COR-L47 (cell line): ENCODE measurements at places on chromosomes 13 and 19.

- DNase-seq: no peak
These were observed 5.5 kb upstream of the ACP7 start for GRCh38 chr19:39078436-39079200.

GRCh38 chr19:32708457-32708856 lies 11.1 kb upstream of the TDRD12 start:
- no peak for DNase-seq

DNA sequence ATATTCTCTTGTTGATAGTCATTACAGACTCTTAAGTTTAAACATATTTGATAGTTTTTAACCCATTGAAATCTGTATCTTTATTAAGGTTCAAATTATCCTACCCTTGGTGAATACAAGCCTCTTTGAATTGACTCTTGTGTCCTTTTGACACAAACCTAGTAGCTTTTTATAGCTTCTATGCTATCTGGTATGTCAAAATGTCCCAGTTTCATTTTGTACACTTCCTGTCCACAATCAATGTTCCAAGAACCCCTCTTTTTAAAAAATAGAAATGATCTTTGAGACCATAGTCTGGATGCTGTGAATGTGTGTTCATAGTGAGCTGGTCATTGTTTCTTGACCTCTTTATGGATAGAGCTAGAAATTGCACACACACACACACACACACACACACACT lies 39.2 kb upstream of the FGF14 start:
- DNase-seq: no peak

GRCh38 chr13:44309794-44310757 lies 63.5 kb upstream of the SERP2 start:
- no peak for DNase-seq

DNA sequence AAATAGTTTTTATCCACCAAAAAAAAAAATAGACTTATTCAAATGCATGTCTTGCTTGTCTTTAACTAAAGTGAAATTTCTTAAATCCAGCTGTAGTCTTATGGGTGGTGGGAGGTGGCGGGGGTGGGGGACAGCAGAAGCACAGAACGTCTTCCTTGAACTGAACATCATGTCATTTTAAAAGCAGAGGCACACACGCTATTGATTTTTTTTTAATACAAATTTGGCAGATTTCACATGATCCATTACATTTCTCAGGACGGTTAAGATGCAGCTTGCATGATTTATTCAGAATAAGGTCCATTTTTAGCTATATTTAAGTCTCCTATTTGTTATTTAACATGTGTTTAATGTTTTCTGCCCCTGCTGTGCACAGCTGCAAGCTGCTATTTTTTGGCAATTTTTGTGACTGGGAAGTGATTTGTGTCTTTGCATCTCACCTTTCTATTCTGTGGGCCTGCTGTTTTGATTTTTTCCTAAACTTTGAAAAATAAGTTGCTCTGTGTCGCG lies 274.0 kb downstream of the TSHZ3 start:
- no peak for DNase-seq

DNA sequence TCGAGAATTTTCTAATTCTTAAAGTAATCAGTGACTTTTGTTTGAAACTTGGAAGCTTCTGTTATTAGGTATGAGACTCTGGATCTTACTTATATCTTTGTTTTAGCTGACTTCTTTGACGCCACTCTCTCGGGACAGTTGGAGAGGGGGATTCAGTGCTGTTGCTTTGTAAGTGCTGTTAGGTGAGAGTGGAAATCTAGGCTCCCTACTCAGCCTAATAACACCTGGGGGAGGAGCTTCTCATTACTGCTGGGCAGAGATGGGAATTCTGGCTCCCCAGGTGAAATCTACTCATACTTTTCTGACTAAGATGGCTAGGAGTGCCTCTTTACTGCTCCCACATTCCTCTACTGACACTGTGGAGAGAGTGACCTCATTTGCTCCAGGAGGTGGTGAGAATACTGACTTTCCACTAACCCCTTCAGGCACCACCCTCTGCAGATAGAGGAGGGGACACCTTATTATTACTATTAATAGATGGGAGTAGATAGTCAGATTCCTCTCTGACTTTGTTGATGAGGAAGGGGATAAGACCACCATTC lies 324.9 kb upstream of the SPRY2 start:
- DNase-seq: no peak

- no peak for DNase-seq
These were observed 138.0 kb downstream of the MIPEP start for GRCh38 chr13:23751195-23751594.

- no peak for DNase-seq
These were observed 1.6 kb upstream of the ZBTB7A start for GRCh38 chr19:4068047-4068966.

GRCh38 chr13:85333506-85334020 lies 465.7 kb downstream of the SLITRK6 start:
- DNase-seq: no peak

GRCh38 chr19:776549-776948 lies 20.7 kb upstream of the PTBP1 start:
- DNase-seq: no peak

GRCh38 chr13:113327391-113327765 lies 30.3 kb downstream of the LAMP1 start:
- DNase-seq: no peak

DNA sequence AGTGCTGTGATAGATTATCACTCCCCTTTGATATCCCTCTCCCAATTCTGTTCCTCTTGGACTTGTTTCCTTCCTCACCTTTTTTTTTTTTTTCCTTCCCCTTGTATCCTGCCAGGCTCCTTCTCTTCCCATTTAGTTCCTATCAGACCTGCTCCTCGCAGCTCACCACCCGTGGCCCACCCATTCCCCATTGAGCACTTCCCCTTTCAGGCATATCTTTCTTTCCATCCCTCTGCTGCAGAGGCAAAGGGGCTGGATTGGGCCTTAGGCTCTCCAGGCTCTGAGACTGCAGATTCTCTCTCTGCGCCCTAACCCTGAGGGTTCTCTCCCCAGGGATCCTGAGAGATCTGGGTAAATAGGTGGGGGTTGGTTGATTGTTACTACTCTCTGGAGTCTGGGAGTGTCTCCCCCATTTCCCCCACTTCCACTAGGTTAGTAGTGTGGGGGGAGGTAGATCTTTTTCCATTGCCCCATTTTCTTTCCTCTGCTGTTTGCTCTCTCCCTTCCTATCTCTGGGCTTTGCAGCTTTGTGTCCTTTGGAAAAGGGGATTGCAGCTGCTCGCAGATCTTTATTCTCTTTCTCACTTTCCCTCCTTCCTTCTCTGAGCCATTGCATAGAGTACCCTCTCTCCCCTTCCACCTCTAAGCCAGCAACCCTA lies 2.3 kb downstream of the ARHGAP35 start:
- DNase-seq: no peak

DNA sequence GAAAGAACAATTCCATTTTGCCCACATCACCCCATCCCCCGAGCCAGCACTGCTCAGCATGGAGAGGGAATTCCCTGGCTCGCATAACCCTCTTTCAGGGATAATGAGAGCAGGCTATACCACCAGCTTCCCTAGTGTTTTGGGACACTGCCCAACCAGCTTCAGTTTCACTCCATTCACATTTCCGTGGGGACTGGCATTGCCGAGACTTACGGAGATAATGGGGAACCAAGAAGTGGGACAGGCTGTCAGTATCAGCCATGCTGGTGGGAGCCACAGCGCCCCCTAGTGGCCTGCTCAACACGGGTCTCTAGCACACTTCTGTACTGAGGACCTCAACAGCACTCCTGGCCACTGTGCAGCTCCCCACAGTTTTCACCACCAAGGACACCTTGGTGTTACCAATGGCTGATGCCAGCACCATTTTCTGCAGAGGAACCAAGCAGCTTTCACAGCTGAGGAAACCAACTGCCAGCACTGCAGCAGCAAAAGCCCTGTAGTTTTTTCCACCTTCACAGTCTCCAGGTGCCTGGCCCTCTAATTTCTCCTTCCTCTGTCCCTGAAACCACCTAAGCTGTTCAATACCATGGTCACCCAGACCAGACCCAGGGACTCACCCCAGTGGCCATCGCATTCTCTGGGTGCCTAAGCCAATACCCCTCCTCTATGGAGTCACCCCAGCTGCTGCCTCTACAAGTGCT lies 23.7 kb downstream of the SLC6A16 start:
- DNase-seq: no peak

- peak; percentile 72 for DNase-seq
These were observed 202.3 kb upstream of the KLHL1 start for GRCh38 chr13:70310396-70311119.

DNA sequence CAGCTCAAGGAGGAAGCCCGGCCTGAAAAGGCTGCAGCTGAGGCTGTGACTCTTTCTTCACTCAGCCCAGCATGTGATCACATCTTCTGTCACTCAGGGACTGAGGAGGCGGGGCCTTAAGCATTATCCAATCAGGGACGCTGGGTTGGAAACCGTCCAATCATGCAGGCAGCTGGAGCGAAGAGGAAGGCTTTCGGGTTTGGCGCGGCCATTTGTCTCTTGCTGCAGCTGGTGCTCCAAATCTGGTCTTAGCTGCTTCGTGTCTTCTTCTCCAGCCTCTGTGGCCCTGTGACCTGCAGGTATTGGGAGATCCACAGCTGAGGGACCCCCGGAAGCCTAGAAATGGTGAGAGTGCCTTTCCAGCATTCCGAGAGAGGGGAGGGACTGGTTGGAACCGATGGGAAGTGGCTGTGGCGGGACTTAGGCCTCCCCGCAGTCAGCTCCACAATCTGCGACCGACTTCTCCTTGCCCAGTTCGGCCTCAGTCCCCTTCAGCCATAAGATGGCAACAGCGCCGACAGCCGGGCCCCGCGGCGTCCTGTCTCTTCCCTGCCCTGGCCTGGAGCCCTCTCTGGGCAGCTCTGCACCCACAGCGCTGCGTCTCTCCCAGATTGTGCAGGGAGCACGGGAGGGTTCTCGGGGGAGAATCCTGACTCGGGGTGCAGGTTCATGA lies at the start of gene ZNF90:
TSS of gene ZNF90 (plus strand) at position 210 of the 673 bp plus-strand sequence. CDS start at position 343, 133 bp downstream.
- DNase-seq: no peak

- DNase-seq: no peak
These were observed 21.1 kb downstream of the KBTBD6 start for GRCh38 chr13:41111454-41111853.

- no peak for DNase-seq
These were observed 301.3 kb upstream of the DACH1 start for GRCh38 chr13:72168126-72168855.

- no peak for DNase-seq
These were observed 193.2 kb downstream of the URI1 start for GRCh38 chr19:30135093-30135757.

GRCh38 chr19:40954573-40954972 lies 36.5 kb upstream of the CYP2B6 start:
- no peak for DNase-seq

DNA sequence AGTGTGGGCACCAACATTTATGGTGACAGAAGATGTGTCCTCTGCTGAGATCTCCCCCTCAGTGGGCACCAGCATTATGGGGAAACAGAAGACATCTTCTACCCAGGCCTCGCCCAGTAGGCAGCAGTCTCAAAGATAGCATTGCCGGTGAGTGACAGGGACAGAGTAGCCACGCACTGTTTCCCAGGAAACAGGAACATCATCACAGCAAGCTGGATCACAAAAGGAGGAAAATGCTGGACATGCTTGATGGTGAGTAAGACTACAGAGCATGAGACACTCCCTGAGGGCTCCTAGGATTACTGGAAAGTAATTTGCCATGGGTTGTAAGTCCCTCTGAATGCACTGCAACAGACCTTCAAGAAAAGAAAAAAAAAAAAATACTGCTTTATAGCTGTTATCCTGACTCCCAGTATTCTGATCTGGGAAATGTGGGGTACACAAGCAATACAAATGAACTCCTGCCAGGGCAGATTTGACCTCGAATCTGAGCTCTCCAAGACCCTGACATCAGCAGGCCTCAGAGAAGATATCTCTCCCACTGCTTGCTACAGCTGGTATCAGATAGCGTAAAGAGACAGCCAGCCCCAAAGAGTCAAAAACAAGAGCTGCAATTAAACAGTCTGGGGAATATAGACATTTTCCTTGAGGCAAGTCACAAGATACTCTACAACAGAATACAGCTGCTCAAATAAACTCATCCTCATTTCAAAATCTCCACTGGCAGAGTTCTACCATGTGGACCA lies 180.4 kb downstream of the RBM26 start:
- peak; percentile 16 for DNase-seq
